Activated CD4-positive, alpha-beta memory T cell treated with anti-CD3 and anti-CD28 coated beads, Interleukin-2, amount 10 ng/mL, durations not matched to agents 7 days and 5 days (primary cell): ENCODE measurements at places on chromosomes 6 and 20.

- DNase-seq = no peak
These were observed 267.9 kb downstream of the THBS2 start for GRCh38 chr6:168985705-168986104.

GRCh38 chr6:100577425-100577824 is 112.7 kb upstream of the SIM1 start:
- DNase-seq = no peak

DNA sequence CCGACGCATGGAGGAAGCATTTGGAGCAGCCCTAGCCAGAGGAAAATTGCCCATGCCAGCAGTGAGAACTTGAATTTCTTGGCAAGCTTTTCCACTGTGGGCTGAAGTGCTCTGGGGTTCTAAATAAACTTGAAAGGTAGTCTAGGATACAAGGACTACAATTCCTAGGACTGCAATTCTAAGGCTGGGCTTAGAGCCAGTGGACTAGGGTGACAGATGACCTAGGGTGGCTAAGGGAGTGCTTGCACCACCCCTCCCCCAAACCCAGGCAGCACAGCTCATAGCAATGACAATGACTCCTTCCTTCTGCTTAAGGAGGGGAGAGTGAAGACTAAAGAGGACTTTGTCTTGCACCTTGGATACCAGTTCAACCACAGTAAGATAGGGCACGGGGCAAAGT is 122.3 kb downstream of the THBS2 start:
- DNase-seq = no peak

- DNase-seq = no peak
These were observed 982 bp downstream of the MMUT start for GRCh38 chr6:49462071-49462470.

DNA sequence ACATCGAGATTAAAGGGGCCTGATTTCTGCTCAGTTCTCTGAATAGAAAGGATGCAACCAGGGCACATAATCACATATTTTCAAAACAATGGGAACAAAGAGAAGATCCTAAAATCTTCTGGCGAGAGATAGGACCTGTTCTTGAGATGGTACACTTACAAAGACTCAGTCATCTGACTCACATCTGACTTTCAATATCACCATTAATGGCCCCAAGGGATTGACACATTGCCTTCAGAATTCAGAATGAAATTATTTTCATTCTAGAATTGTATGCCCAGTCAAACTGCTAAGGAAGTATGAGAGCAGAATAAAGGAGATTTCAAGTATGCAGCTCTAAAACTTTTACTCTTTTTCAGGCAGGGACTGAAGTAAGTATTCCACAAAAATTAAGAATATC is 240.7 kb upstream of the POU3F2 start:
- no peak for DNase-seq

DNA sequence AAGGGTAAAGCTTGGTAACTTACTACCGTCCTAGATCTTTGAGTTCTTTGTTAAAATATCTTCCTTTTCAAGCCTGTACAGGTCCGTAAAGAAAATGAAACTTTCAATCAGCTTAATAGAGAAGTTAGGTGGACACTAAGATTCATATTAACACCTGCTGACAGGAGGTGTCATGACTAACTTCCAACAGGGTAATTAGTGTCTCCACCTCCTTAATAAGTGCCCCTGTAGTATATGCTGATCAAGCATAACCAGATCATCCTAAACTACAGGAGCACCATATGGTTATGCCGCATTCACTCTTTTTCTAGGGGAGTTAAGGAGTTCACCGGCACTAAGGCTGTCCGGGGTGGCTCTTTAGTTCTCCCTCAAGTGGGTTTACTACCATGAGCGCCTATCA is 23.9 kb upstream of the RALGAPA2 start:
- DNase-seq = no peak

GRCh38 chr6:107448776-107449175 is 10.6 kb downstream of the PDSS2 start:
- no peak for DNase-seq

GRCh38 chr20:40689100-40689942 is at the start of gene MAFB:
Gene MAFB, minus strand, starts transcription at chr20:40689236. Its CDS starts 386 bp downstream, at chr20:40688850.
- DNase-seq = peak; percentile 46

- DNase-seq = no peak
These were observed 935.7 kb downstream of the KIF16B start for GRCh38 chr20:15637546-15637945.

DNA sequence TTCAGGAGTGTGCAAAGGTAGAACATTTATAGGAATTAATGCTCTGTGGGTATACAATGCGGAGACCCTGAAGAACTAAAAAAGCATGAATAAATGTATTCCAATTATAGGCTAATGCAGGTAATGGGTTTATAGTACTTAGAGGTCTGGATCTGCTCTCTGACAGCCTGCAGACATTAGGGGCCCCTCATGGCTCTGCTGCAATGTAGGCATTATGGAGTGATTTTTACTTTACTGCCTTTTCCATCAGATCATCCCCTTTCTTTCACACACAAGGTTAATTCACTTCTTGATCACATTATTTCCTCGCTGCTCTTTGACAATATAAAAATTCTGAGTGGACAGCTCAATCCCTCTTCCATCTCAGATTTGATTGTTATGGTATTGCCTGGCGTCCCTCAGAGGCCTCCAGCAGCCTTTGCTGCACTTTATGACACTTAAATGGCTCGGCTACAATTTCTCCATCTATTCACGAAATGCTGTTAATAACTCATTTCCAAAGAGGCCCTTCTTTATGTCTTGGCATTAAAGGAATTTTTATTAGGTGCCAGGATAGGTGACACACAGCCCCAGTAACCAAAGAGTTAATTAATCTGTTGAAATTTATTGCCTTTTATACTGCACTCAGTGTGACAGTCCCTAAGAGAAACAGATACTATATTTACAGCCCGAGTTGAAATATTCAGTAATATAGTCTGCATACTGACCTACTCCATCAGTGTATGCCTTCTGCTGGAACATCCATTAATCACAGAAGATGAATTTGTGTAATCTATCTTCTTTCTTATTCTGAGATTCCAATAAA is 33.4 kb upstream of the SLC35B3 start:
- no peak for DNase-seq

- DNase-seq = no peak
These were observed 268.2 kb downstream of the PHACTR1 start for GRCh38 chr6:12984776-12985175.

DNA sequence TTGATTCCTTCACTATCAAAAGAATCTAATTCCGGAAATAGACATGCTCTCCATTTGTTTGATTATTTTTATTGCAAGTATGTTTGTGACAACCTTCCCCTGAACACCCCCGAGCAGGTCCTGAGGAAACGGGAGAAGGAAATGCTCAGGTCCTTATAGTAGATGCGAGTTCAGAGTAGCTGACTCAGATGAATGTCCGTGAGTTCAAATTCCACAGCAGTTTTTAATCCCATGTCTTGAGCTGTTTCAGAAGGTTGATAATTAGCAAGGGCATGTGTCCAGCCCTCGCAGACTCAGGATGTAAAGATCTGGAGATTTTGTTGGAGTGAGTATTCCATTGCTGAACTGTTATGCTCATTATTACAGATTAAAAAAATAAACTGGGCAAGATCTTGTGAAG is 169.3 kb downstream of the BCAS1 start:
- DNase-seq = no peak

DNA sequence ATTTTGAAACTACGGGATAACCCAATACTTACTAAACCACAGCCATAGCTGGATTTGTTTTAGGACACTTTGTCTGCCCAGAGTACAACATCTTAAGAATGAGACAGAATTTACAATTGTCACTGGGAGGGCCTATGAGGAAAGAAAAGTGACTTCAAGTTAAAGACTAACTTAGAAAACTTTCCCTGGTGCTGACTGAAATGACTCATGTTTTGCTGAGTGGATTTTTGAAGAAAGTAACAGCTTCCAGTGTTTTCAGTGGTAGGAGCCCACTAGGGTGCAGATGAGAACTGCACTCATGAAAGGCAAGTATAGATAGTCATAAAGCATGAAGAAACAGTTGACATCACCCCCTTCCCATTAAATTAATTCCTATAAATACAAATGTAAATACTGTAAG is 988.2 kb upstream of the MAP3K7 start:
- no peak for DNase-seq

- DNase-seq = no peak
These were observed 322.2 kb downstream of the SOX4 start for GRCh38 chr6:21915707-21916260.
